ENCODE measurements at places on chromosomes 7 and 10.

GRCh38 chr7:50711271-50712175, 71.2 kb downstream of the GRB10 start:
- no peak for DNase-seq

DNA sequence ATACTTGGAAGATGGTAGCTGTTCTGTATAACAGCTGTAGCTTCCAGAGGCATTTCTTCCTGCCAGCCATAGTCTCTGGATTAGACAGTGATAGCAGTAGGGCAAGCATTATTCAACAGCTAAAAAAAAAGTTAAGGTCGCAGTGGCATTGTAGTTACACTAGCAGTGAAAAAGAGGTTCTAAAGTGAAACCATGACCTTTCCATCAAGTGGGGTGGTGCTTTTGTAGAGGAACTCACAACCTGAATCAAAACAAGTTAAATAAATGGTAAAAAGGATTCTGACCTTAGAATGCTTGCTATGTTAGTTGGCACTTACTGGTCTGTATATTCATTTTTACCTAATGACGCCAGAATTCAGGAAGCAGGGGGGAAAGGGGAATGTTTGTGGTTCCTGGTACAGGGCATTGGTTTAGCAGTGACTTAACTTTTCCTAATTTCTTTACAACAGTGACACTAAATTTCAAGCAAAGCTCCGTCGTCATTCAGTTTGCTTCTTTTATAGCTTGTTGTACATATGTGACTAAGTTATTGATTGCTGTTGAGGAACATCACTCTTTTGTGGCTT, 55.0 kb downstream of the GBF1 start:
- DNase-seq: no peak

- DNase-seq: no peak
These were observed 1004.0 kb downstream of the ANKRD7 start for GRCh38 chr7:119228482-119228881.

DNA sequence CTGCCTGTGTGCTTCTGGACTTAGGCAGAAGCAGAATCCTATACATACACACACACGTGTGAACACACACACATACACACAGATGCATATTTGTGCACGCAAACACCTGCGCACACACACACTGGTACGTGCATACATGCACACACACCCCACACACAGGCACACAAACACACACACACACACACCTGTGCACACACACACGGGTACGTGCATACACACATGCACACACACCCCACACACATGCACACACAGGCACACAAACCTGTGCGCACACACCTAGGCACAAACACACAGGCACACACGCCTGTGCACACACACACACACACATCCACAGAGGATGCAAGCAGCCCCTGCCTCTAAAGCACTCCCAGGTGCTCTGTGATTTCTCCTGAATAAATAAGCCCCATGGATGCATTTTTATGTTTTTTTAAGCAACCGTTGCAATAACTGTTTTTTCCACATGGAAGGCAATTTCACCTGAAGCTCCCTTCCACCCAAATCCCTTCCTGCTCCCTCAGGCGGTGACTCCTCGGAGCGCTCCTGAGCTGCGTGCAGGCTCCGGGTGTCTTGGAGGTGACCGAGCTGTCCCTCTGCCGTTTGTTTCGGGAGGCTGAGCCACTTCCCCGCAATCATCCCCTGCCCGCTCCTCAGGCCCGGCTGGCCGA, 41.5 kb upstream of the PDGFA start:
- DNase-seq: no peak

- DNase-seq: no peak
These were observed 84.1 kb downstream of the THSD7A start for GRCh38 chr7:11747715-11748485.

GRCh38 chr7:123649964-123650363, 5.7 kb upstream of the LMOD2 start:
- no peak for DNase-seq

- DNase-seq: no peak
These were observed 99.9 kb downstream of the PRLHR start for GRCh38 chr10:118495499-118495898.

GRCh38 chr7:136325578-136325977, 348.4 kb upstream of the MTPN start:
- no peak for DNase-seq

DNA sequence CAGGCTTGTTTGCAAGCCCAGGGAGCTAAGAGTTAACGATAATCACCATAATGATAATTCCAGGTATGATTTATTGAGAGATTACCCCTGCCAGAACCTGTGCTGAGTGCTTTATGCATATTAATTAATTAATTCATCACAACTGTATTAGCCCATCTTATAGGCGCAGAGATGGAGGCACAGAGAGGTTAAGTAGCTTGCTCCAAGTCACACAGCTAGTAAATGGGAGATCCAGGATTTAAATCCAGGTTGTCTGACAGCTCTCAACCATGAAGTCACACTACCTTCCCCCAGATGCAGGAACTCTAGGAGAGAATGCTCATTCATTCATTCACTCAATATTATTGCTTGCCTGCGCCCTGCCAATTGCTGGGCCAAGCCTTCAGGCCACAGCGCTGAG, 84.5 kb downstream of the FAM241B start:
- no peak for DNase-seq

DNA sequence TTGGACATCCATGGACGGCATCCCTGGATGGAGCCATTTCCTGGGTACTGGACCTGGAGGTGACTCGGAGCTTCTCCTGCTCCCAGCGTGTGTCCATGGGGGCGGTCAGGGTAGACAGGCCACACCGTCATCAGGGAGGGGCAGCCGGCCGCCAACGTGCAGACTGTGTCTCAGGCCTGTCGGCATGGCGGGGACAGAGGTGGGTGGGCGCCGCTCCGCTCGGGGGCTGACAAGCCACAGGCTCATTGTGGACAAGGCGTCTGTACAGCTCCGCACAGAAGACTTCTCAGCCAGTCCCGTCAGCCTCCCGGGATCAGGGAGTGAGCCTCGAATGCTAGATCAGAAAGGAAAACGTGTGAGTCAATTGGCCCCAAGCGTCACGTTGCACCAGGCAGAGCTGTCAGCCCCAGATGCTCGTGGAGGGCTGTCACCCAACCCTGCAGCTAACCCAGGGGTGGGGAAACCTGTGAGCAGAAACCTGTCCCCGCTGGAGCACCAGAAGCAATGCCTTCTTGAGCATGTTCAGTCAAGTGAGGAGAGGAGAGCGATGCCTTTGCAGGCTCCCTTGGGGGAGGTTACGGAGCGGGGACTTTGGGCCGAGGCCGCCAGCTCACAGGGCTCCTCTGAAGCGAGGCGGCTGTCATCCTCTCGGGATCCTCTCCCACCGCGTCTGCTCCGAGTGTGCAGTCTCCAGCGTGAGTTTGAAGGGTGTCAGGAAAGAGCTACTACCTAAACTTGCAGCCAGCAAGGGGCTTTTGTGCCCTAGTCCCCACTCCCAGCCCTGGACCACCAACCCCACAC, 16.0 kb upstream of the DPYSL4 start:
- DNase-seq: no peak

GRCh38 chr7:3951316-3952055, 650.4 kb downstream of the SDK1 start:
- no peak for DNase-seq

GRCh38 chr10:9825491-9826018, 1192.1 kb upstream of the CELF2 start:
- no peak for DNase-seq

GRCh38 chr10:122267849-122268737, 3.0 kb upstream of the BTBD16 start:
- peak; percentile 34 for DNase-seq

DNA sequence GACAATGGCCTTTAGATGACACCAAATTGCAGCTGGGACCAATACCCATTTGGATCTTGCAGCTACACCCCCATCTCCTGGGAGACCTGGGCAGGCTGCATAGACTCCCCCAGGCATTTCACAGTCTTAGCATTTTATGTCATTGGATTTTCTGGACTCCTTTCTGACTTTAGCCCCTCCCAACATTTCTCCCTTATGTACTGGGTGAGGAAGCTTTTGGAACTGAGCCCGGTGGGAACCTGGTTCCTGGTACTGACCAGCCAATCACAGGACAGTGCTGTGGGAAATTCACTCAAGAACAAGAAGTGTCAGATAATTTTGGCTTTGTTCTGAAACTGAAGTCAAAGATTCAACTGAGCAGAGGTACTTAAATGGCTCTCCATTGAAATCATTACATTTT, 177.7 kb downstream of the ACTR3B start:
- DNase-seq: no peak

GRCh38 chr7:101133621-101134398, 6.9 kb downstream of the SERPINE1 start:
- DNase-seq: no peak

- no peak for DNase-seq
These were observed 458.3 kb downstream of the PLXDC2 start for GRCh38 chr10:20274571-20274970.

GRCh38 chr7:108004220-108005142, 1.5 kb upstream of the LAMB1 start:
- no peak for DNase-seq

DNA sequence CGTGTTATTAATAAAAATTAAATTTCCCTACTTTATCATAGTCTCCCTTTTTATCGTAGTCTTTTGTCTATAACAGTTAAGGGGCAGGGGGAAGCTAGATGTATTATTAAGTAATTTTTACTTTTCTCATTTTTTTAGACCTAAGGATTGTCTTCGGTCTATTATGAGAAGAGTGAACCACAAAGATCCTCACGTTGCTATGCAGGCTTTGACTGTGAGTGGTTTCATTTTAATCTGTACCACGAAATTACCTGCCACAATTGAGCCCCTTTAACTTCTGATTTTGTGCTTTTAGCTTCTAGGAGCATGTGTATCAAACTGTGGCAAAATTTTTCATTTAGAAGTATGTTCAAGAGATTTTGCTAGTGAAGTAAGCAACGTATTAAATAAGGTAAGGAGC, 40.6 kb downstream of the STAM start:
- DNase-seq: no peak

DNA sequence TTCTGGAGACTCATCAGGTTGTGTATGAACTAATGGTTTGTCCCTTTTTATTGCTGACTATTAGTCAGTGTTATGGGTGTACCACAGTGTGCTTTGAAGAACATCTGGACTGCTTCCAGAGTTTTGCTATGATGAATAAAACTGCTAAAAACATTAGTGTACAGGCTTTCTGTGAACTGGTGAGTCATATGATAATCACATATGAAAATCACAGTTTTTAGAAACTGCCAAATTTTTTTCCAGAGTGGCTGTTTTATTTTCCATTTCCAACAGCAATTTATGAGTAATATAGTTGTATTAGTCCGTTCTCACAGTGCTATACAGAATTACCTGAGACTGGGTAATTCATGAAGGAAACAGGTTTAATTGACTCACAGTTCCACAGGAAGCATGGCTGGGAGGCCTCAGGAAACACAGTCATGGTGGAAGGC, 281.2 kb upstream of the VSTM2A start:
- DNase-seq: no peak

GRCh38 chr10:118106426-118106825, 59.7 kb upstream of the RAB11FIP2 start:
- DNase-seq: no peak

DNA sequence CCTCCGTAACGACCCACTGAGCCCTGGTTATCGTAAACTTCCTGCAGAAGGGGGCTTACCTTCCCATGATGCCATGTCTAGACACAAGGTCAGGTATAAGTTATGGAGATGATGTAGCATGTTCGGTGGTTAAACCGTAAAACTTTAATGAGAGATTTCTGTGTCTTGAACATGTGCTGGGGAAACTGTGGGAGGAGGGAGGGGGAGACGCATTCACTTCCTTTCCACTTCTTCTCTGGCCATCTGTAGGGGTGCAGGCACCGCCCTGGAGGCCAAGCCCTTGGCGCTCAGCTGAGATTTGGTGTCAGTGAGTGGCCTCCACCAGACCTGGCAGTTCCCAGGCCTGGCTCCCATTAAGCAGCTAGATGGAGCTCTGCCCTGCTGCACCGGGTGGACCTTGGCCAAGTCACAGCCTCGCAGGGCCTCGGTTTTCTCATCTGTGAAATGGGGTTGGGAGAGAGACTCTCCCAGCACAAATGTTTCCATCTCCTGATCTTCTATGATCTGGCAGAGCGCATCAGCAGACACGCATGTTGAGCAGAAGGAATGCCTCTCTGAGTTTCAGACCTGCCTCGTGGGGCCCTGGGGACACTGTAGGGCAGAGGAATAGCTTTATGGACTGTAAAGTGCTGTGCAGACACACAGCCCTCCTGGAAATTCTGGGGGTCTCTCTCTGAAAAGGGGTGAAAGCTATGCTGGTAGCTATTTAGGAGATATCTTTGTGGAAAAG, 106.0 kb downstream of the COL26A1 start:
- DNase-seq: no peak

- DNase-seq: no peak
These were observed 31.9 kb downstream of the ZEB1 start for GRCh38 chr10:31350891-31351290.

GRCh38 chr10:113917636-113918035, 63.2 kb downstream of the NHLRC2 start:
- no peak for DNase-seq

- no peak for DNase-seq
These were observed 37.6 kb upstream of the TCF7L2 start for GRCh38 chr10:112912410-112912928.

GRCh38 chr10:117797296-117797695, 249.4 kb downstream of the RAB11FIP2 start:
- no peak for DNase-seq

DNA sequence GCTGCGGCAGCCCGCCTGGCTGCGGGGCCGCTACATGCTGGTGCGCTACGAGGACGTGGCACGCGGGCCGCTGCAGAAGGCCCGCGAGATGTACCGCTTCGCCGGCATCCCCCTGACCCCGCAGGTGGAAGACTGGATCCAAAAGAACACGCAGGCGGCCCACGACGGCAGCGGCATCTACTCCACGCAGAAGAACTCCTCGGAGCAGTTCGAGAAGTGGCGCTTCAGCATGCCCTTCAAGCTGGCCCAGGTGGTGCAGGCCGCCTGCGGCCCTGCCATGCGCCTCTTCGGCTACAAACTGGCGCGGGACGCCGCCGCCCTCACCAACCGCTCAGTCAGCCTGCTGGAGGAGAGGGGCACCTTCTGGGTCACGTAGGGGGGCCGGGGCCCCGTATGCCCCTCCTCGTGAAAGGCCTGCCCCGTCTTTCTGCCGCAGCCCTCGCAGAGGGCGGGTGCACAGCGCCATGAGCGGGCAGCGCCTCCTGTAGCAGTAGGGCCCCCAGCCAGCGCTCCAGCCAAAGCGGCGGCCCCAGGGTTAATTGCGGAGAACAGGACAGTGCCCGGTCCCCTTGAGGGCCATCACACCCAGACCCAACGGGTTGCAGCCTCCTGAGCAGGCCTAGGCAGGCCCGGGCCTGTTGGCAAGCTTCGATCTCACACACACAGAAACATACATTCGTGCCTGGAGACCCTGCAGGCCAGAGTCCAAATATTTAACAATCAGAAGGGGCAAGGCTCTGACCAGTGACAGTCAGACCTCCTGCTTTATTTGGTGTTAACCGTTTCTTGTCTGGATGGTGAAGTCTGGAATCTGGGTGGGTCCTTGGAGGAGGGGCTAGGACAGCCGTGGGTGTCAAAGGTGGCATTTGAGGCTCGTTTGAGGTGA, 44.1 kb downstream of the CHST3 start:
- DNase-seq: no peak

- no peak for DNase-seq
These were observed 861 bp downstream of the NRBF2 start for GRCh38 chr10:63133821-63134557.

All from activated T-cell treated with anti-CD3 and anti-CD28 coated beads for 1 hour (primary cell).